ENCODE measurements at places on chromosomes 1 and 21. TPM values are rescaled to one million over a fixed set of nuclear protein-coding genes. Genes with fewer than 3 reads are reported as not detected.
A peak's percentile ranks its signal among the peaks of the same experiment; 100 is the strongest.

Gene ASCL5
- total RNA-seq: not detected

Gene FMN2
- 0.48 TPM for total RNA-seq

Gene EPHB2
- total RNA-seq: 5.7 TPM

Gene URB1
- 21.5 TPM for total RNA-seq

Gene PRAMEF11
- total RNA-seq: not detected

Gene AGT
- 3.7 TPM for total RNA-seq

GRCh38 chr1:53090227-53091147 lies 28.5 kb downstream of the PODN start:
- no peak for DNase-seq

DNA sequence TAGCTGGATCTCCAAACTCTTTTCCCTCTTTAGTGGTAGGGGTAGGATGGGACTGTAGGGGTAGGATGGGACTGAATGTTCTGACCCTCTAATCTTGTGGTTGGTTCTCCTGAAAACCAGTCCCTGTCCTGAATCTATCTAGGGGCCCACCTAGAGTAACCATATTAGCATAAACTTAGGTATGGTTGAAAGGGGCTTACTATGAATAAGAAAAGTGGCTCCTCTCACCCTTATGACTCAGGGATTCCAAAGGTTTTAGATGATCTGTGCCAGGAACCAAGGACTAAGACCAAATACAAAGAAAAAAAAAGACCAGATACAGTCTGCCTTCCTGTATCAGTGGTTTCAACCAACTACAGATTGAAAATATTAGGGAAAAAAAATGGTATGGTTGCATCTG lies 28.9 kb downstream of the RNF2 start:
- DNase-seq: no peak

DNA sequence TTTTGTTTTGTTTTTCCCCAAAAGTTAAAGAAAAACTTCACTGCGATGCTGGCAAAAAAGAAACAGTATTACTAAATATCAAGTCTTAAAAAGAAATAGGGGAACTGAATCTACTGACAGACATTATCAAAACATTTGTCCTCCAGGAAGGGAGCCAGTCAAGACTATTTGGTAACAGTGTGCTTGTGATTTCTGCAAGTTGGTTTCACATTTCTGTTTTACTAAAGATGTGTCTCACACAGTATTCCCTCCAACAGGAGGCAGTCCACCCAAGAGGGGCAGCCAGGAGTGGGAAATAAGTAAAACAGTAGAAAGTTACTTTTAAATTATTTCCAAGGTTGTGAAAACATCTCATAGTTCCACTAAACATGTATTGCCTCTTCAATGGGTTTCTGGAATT lies 74.4 kb upstream of the SDC3 start:
- no peak for DNase-seq

GRCh38 chr1:169144941-169145626 lies 38.6 kb downstream of the ATP1B1 start:
- DNase-seq: no peak

DNA sequence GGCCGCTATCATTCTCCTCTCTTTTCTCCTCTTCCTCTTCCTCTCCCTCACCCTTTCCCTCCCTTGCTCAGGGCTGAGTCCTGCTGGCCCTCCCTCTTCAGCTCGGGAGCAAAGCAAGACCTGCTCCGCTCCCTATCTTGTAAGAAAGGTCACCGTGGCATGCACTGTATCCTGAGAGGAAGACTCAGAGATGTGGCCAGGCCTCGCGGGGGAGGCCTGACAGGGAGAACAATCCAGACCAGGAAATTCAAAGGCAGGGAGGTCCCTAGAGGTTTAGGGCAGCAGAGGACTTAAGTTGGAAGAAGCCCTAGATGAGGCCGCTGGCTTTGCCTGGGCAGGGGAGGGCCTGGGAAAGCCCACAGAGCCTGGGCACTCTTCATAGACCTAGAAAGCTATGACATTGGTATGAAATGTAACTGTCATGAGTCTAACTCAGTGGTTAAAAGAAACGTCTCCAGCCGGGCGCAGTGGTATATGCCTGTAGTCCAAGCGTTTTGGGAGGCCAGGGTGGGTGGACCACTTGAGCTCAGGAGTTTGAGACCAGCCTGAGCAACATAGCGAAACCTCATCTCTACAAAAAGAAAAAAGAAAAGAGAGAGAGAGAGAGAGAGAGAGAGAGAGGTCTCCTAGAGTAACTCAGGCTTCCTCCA lies 14.6 kb upstream of the PTAFR start:
- DNase-seq: peak; percentile 51

All from mesenteric fat pad (tissue), 1 donor.